HepG2 (cell line): ENCODE measurements at places on chromosomes 7 and 10. TPM values are rescaled to one million over a fixed set of nuclear protein-coding genes. Genes with fewer than 3 reads are reported as not detected.
A peak's percentile ranks its signal among the peaks of the same experiment; 100 is the strongest.

The OLAH gene
- 0.13 and 0.51 TPM in 2 replicates for polyA plus RNA-seq

DNA sequence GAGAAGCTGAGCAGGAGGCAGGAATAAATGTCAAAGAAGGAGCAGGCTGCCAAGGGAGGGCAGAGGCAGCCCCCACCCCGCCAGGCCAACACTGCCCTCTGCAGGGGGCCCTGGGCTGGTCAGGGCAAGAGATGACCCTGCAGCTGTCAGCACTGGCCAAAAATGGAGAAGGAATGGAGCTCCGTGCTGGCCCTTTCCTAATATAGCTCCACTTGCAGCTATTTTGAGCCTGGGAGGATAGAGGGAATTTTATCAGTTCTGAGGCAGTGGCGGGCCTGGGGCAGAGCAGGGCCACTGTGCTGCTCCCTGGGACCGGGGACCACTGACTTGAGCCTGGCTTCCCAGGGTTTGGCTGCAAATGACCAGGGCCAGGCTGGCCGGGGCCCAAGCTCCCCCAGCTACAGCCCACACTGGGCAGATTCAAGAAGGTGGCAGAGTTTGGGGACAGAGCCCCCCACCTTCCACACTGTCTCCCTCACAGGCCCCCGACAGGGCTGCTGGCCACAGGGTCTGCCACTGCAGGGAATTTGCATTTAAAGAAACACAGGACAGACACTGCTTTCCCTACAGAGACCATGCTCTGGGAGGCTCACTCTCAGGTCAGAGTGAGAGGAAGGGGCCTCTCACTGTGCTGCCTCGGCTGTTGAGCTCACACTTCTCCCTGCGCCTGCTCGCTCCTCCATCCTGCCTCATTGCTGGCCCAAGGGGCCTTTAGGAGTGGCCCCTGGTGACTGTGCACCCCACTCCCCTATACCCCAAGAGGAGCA, 16.2 kb downstream of the LDB3 start:
- no peak overlapping the region for H3K4me3 ChIP-seq
- peaks cover 51% of the 10 kb centered on the region; the same call in 2 of the 3 replicates for H3K27me3 ChIP-seq
- H3K4me1 ChIP-seq: no peaks in the 10 kb centered on the region

- no peaks in the 10 kb centered on the region for H3K4me1 ChIP-seq
- H3K4me3 ChIP-seq: no peak overlapping the region
- no peaks in the 10 kb centered on the region for H3K36me3 ChIP-seq
- no peak overlapping the region for H3K27ac ChIP-seq
Measured at GRCh38 chr7:157876469-157877285, 539.9 kb downstream of the DNAJB6 start.

The OR9A4 gene
- polyA plus RNA-seq: 0.10 TPM in 1 of 2 replicates, not detected in the other

The CLRN3 gene
- polyA plus RNA-seq: not detected in 2 replicates

DNA sequence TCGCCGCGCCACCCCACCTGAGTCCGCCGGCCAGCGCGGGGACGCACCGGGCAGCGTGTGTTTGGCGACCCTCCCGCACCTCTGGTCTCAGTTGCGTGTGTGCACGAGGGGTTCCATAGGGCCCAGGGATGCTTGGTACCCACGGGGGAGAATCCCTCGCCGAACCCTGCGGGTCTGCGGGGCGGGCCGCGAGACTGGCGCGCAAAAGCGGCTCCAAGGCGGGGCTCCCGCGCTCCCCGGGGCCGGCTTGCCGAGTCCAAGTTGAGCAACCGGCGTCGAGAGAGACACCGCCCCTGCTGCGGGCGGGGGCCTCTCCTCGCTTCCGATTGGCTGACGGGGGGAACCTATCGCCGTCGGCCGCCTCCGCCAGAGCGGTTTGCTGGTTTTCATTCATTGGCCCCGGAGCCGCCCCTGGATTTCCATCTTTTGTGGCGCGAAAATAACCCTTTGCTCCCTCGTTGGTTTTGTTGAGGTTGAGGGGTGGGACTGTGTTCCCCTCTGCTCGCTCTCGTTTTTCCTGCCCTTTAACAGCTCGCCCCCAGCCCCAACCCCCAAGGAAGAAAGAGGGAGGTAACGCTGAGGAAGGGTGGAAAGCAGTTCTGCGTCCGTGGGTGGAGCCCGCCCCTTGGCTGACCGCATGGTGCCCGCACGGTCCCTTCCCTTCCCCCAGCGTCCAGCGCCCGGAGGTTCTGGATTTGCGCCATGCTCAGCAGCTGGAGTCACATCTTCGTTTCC, 4.0 kb upstream of the IGF2BP3 start:
- H3K4me1 ChIP-seq: peaks cover 25% of the 10 kb centered on the region
- peak overlapping the region; percentile 93 for H3K4me3 ChIP-seq
- DNase-seq: peak; percentile 96
- no peaks in the 10 kb centered on the region for H3K36me3 ChIP-seq
- no peaks in the 10 kb centered on the region; the same call in 2 of the 3 replicates for H3K27me3 ChIP-seq

DNA sequence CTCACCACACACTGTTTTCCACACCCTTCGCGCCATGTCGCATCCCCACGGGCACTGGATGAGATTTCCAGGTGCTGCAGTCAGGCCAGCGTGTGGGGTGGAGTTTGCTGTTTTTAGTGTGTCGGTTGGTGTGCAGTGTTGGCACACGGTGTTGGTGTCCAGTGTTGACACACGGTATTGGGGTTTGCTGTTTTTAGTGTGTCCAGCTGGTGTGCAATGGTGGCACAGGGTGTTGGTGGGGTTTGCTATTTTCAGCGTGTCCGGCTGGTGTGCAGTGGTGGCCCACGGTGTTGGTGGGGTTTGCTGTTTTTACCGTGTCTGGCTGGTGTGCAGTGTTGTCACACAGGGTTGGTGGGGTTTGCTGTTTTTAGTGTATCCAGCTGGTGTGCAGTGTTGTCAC, 20.1 kb upstream of the PRKAR1B start:
- H3K27ac ChIP-seq: no peak overlapping the region
- no peak overlapping the region for H3K4me3 ChIP-seq
- H3K27me3 ChIP-seq: no peaks in the 10 kb centered on the region
- H3K36me3 ChIP-seq: peaks cover 41% of the 10 kb centered on the region; the same call in 2 of the 3 replicates

DNA sequence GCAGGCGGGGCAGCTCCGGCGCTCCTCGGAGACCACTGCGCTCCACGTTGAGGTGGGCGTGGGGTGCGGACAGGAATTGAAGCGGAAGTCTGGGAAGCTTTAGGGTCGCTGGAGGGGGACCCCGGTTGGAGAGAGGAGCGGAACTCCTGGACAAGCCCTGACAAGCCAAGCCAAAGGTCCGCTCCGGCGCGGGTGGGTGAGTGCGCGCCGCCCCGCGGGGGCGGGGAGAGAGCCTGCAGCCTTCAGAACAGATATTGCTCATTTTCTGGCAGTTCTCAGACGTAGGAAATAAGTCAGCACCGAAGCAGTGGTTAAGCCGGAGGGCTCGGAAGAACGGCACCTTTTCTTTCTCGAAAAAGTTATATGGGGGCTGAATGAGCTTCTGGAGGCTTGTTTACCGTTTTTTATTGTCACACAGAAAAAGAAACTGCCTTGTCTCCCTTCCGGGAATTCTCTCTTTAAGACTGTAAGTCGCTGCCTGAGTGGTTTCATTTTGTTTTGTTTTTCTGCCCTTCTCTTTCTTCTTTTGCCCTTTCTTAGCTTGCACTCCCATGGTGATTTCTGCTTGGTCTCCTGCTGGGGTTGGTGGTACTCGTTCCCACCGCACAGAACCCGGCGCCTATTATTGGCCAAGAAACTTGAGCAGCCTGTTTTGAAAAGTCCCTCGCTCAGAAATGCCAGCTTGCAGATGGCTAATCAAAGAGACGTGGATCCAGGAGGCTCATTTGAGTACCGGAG, 732 bp downstream of the FAS start:
- peak; percentile 54 for DNase-seq
- H3K4me3 ChIP-seq: peak overlapping the region; percentile 88
- no peaks in the 10 kb centered on the region for H3K36me3 ChIP-seq
- peaks cover 48% of the 10 kb centered on the region for H3K4me1 ChIP-seq
- H3K27me3 ChIP-seq: no peaks in the 10 kb centered on the region

The AGR2 gene
- 1.7 and 2.2 TPM in 2 replicates for polyA plus RNA-seq

DNA sequence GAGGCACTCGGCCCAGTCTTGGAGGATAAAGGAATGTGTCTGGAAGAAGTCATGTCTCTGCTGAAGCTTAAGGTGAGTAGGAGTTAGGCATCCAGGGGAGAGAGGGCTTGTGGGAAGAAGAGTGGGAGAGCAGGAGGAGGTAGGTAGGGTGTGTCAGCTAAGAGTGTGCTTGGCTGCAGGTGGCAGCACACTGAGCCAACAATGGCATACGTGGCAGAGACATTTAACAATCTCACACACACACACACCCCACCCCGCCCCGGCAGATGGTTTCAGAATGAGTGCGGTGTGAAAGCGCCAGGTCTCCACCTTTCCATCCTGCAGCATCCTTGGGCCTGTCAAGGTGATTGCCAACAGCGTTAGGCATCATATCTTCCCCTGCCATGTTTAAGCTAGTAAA, 11.2 kb upstream of the ARPC1A start:
- no peak for DNase-seq
- no peaks in the 10 kb centered on the region for H3K27me3 ChIP-seq
- no peaks in the 10 kb centered on the region for H3K36me3 ChIP-seq
- no peak overlapping the region for H3K4me3 ChIP-seq
- H3K27ac ChIP-seq: no peak overlapping the region

GRCh38 chr10:4034907-4035598, 250.0 kb upstream of the KLF6 start:
- H3K4me1 ChIP-seq: no peaks in the 10 kb centered on the region
- no peak overlapping the region for H3K4me3 ChIP-seq
- no peak overlapping the region for H3K27ac ChIP-seq

DNA sequence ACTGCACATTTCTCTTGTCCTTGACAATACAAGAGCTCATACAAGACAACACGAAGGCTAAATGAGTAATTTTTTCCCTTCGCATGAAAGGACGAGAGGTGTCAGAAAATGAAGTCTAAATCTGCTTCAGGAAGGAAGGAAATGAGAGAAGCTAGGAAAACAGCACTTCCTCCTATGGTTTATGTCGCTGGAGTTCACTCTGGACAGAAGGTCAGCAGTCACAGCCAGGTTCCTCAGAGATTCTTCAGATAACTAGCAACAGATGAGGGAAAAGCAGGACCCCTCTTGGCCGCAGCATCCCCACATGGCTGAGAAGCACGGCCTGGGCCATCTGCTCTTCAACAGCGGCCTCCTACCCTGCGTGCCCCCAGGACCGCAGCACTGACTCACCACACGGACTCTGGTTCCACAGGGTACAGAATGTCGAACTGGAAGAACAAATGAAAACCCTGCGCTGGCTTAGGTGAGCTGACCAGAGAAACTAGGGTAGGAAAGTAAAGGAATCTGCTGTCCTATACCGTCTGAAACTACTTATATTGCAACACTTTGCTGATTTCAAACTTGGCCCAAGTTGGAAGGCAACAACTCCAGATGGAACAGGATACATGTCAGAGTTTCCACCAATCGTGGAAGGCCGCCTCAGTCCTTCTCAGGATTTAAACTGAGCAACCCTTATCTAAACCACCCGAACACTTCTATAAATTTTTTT, 26.3 kb downstream of the DNMBP start:
- H3K4me1 ChIP-seq: peaks cover 16% of the 10 kb centered on the region
- no peaks in the 10 kb centered on the region for H3K27me3 ChIP-seq
- no peaks in the 10 kb centered on the region for H3K36me3 ChIP-seq
- no peak overlapping the region for H3K27ac ChIP-seq
- DNase-seq: peak; percentile 38

- no peaks in the 10 kb centered on the region for H3K36me3 ChIP-seq
- no peak for DNase-seq
- no peak overlapping the region for H3K27ac ChIP-seq
- peaks cover 18% of the 10 kb centered on the region for H3K4me1 ChIP-seq
- no peak overlapping the region for H3K4me3 ChIP-seq
- H3K27me3 ChIP-seq: no peaks in the 10 kb centered on the region
Measured at GRCh38 chr10:21756707-21757106, 222.7 kb downstream of the MLLT10 start.

The MSMB gene
- 0.84 and 1.3 TPM in 2 replicates for polyA plus RNA-seq

The IDI1 gene
- polyA plus RNA-seq: 44.4 and 56.6 TPM in 2 replicates

DNA sequence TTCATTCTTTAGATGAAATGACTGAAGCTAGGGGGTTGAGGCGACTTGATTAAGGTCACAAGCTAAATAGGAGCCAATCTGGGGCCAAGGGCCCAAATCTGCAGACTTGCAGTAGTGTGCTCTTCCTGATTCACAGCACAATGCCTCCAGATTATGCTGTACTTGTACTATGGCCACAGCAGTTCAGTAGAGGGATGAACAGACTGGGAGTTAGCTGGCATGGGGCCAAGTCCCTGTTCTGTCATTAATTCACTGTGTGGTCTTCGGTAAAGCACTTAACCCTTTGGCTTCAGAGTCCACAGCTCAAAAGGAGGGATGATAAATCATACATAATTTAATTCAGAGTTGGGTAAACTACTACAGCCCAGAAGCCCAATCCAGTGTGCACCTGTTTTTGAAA, 196.8 kb downstream of the XPNPEP1 start:
- no peaks in the 10 kb centered on the region for H3K36me3 ChIP-seq
- H3K4me3 ChIP-seq: no peak overlapping the region
- H3K27me3 ChIP-seq: no peaks in the 10 kb centered on the region
- H3K4me1 ChIP-seq: no peaks in the 10 kb centered on the region

The ASB10 gene
- polyA plus RNA-seq: not detected in 2 replicates

- peak; percentile 44 for DNase-seq
- H3K4me1 ChIP-seq: peaks cover 36% of the 10 kb centered on the region
- no peak overlapping the region for H3K4me3 ChIP-seq
- no peak overlapping the region for H3K27ac ChIP-seq
- H3K27me3 ChIP-seq: no peaks in the 10 kb centered on the region
Measured at GRCh38 chr7:44565097-44565794, 8.5 kb downstream of the DDX56 start.

DNA sequence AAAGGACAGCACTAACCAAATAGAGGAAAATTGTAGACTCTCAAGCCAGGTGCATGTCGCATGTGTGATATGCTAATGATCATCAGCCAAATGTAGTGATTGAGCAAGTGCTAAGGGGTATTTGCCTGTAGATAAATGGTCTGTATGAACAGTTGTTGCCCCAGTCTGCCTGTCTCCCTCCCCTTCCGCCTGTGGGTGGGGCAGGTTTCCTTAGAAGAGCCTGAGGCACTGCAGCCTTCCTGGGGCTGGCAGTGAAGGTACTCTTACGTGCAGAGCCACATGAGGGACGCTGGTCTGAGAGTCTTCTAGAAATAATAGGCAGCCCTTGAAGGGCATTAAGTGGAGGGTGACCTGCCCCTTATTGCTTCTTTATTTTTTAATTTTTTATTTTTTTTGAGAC, 152.1 kb downstream of the SNX10 start:
- H3K27me3 ChIP-seq: no peaks in the 10 kb centered on the region; the same call in 1 of the 2 replicates
- no peak for DNase-seq
- no peak overlapping the region for H3K27ac ChIP-seq
- H3K4me3 ChIP-seq: no peak overlapping the region
- peaks cover under 1% of the 10 kb centered on the region; the same call in 1 of the 2 replicates for H3K4me1 ChIP-seq
